ENCODE measurements at places on chromosomes 5 and 9. TPM values are rescaled to one million over a fixed set of nuclear protein-coding genes. Genes with fewer than 3 reads are reported as not detected.

The TMED9 gene
- polyA plus RNA-seq: 177 TPM

The AMBP gene
- 1.2 TPM for polyA plus RNA-seq

The GABRG2 gene
- polyA plus RNA-seq: 0.06 TPM

The FAM200C gene
- polyA plus RNA-seq: 13.1 TPM

The ANKDD1B gene
- polyA plus RNA-seq: 5.0 TPM

The INSL6 gene
- 0.35 TPM for polyA plus RNA-seq

The OLFM1 gene
- polyA plus RNA-seq: 5.8 TPM

The HAVCR1 gene
- 2.1 TPM for polyA plus RNA-seq

The SHC3 gene
- 3.2 TPM for polyA plus RNA-seq

The FAM78A gene
- 2.8 TPM for polyA plus RNA-seq

The LCN10 gene
- polyA plus RNA-seq: 1.5 TPM

The WDR31 gene
- 8.4 TPM for polyA plus RNA-seq

The CCNO gene
- polyA plus RNA-seq: 5.7 TPM

The SPATA31C1 gene
- polyA plus RNA-seq: 0.58 TPM

Data from right renal pelvis (tissue), 4 donors.